ENCODE measurements at places on chromosomes 2 and 18.

DNA sequence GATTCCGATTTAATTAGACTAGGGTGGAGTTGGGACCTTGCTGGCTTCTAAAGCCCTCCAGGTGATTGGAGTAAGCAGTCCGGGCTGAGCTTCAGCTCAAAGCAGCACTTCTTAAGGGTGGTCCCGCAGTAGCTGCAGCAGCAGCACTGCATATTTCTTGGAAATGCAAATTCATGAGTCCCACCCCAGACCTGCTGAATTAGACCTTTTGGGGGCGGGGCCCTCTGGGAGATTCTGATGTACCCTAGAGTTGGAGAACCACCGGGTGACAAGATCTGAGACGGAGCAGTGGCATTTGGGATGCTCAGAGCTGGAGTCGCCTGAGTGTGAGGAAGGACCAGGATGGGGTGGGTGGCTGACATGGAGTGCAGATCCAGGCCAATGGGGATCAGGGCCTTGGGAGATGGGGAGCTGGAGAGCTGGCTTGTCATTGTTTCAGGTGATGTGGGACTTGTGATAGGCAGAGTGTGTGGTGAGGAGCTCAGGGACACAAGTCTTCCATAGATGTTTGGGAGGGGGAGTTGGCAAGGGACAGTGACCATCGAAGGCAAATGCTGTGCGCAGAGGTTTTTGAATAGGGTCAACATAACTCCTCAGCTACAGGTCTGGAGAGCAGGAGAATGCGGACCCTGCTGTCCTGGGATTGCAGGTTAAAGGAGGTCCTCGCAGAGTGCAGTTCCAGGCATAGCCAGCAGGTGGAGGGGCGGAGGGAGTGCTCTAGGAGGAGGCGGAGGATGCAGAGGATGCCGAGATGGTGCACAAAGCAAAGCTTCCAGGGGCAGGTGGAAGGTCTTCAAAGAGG is 130.9 kb upstream of the RAB12 start:
- no peak for DNase-seq

DNA sequence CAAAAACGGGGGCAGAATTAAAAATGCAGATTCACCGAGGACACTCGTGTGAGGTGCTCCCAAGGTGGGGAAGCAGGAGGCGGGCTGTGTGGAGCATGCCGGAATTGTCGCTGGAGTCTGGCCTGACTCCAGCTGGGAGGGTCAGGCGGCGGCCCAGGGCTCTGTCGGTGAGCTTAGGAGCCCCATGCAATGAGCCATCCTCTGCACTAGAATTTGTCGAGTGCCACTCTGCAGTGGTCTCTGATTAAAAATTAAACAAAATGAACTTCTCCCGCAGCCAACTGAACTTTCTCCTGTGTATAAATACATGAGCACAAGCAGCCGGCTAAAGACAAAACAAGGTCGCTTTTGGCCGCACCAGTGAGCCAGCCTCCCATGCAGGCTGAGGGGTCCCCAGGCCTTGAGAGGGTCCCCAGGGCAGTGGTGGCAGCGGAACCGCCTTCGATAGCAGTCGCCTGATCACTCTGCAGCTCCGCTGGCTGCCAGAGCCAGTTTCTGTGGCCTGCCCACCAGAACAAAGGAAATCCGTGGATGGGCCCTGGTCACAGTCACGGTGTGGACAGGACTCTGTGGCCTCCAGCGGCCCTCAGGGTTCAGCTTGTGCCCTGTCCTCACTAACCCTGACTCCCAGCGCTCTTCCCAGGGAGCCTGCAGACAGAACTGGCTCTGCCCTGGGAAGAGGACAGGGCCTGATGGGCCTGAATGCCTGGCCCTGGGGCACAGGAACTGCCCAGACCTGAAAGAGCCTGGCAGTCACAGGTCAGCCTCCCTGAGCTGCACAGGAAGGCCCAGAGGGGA is 201.3 kb downstream of the EIPR1 start:
- DNase-seq, result no peak

GRCh38 chr2:177165061-177165583 is 47.5 kb upstream of the HNRNPA3 start:
- no peak for DNase-seq

DNA sequence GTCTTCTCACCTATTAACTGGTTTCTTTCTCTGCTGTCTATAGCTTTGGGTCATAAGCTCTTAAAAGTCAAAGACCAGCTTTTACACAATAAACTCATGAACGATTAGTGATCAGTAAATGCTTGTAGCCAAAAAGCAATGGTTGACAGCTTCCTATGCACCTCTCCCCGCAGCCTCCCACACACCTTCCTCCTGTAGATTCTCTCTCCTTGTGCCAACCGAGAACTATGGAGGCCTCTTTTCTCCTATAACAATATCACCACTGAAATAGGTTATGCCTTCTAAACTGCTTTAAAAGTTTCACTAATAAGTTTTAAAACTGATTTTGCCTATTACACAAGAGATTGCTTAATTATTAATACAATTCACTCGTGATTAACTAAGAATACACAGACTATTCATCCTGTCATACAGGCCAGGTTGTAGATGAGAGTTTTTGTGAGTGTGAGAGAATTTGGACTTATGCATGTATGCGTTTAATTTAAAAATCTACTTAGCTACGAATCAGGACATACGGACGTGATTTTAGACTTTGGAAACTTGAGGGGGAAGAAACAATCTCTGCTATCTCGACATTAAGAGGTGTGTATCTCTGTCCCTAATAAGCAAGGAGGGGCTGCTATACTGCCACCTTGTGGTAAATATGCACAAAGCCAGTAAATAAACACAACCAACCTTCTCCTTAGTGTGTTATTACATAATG is 229.1 kb upstream of the RBBP8 start:
- DNase-seq, result peak; percentile 0
